ENCODE measurements at places on chromosomes 11 and 22.

GRCh38 chr22:21690401-21690801, 24.6 kb downstream of the PPIL2 start:
- no peak for DNase-seq

- DNase-seq = no peak
These were observed 13.6 kb upstream of the MUC2 start for GRCh38 chr11:1060852-1061616.

DNA sequence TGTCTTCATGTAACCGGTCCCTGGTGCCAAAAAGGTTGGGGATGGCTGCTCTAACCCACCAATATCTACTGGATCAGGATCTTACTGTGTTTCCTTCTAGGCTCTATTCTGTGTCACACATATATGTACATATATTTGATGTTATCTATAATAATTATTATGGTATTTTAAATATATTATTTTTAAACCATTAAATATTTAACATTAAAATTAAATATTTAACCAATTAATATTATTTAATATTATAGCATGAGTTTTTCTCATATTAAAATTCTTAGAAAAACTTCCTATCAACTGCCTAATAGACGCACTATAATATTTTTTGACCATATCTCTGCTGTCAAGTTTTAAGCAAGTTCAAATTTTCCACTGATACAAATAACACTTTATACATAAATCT, 196.9 kb upstream of the PLET1 start:
- DNase-seq = no peak

DNA sequence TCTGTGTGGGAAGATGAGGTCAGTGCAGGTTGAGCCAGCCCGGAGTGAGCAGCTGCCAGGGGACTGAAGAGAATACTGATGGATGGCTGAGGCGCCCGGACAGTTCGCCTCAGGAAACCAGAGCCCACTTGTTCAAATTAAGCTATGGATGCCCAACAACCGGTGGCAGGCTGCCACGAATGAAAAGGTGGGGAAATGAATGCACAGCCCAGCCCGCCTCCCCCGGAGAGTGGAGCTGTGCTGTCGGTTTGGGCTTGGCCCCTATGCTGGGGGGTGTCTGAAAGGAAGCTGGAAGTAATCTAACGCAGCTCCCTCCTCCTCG, 21.9 kb downstream of the HSPA8 start:
- no peak for DNase-seq
